ENCODE measurements at places on chromosomes 7 and 10. TPM values are rescaled to one million over a fixed set of nuclear protein-coding genes. Genes with fewer than 3 reads are reported as not detected.

RPEL1 gene
- total RNA-seq: 0.43 TPM

OR13A1 gene
- not detected for total RNA-seq

MYL10 gene
- total RNA-seq: not detected

DNA sequence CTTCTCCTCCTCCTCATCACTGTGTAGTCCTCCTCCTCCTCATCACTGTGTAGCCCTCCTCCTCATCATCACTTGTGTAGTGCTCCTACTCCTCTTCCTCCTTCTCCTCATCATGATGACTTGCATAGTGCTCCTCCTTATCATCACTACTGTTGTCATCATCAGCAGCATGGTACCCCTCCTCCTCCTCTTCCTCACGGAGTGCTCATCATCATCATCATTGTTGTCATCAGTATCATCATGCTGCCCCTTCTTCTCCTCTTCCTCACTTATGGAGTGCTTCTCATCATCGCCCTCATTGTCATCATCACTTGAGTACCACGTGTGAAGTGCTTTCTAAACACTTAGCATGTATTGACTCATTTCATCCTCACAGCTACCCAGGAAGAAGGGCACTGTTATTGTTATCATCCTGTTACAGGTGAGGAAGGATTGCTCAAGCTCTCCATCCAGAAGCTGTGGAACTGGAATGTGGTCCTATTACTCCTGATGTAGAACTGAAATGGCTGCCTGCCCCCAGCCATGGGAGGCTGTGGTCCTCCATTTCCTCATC, 122.8 kb upstream of the SHH start:
- DNase-seq: no peak

DNA sequence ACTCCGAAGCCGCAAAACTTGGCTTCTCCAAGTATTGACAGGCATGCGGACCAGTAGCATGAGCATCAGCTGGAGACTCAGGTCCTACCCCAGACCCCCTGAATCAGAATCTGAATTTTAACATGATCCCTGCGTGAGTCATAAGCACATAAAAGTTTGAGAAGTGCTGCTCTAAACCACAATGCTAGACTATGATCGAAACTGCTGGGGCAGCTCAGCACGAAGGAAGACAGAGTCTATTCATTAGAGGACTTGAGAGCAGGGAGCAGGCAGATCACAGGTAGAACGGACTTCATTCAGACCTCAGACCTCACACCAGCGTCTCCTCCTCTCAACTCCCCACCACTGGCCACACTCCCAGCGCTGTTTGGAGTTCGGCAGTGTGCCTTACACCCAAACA, 16.9 kb downstream of the CAMK2G start:
- DNase-seq: peak; percentile 36

GRCh38 chr7:138926241-138926612, 55.0 kb downstream of the KIAA1549 start:
- DNase-seq: no peak

- no peak for DNase-seq
These were observed 5.4 kb downstream of the IDI1 start for GRCh38 chr10:1043532-1043995.

ZCWPW1 gene
- 0.43 TPM for total RNA-seq

PLCE1 gene
- 0.32 TPM for total RNA-seq

GRCh38 chr7:154770962-154771361, 232.0 kb downstream of the PAXIP1 start:
- DNase-seq: no peak

- no peak for DNase-seq
These were observed 166.2 kb downstream of the RAPGEF5 start for GRCh38 chr7:22190736-22191135.

DNA sequence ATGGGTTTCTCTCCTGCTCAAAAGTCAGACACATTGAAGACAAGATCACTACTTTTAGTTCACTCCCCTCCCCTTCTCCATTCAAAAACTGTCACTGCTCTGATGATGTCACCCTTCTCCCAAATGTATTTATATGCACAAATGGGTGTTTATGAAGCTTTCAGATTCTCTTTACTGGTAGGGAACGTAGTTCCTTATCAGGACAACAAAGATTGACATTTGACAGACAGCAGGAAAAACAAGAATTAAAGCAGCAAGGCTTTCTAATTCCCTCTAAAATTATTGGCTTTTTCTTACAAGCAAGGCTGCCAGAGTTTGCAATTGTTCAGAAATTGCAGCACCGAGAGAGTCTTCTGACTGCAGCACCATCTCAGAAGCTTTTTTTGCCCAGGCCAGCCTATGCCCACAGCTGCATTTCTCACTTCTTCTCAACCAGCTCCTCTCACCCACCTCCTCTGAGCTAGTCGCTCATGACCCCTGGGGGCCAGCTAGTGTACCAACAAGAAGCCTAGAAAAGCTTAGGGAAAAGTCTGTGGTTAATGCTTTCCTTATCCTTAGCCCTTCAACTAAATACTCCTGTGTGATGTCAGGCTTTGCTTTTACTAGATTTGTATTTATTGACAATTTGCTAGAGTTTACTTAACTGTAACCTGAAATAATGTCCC, 265.1 kb downstream of the HTR7 start:
- DNase-seq: peak; percentile 91

GRCh38 chr7:75690121-75690523, 48.6 kb downstream of the HIP1 start:
- no peak for DNase-seq

CRHR2 gene
- total RNA-seq: not detected

GRCh38 chr7:130384841-130385599, 4.7 kb downstream of the CPA1 start:
- no peak for DNase-seq

DNA sequence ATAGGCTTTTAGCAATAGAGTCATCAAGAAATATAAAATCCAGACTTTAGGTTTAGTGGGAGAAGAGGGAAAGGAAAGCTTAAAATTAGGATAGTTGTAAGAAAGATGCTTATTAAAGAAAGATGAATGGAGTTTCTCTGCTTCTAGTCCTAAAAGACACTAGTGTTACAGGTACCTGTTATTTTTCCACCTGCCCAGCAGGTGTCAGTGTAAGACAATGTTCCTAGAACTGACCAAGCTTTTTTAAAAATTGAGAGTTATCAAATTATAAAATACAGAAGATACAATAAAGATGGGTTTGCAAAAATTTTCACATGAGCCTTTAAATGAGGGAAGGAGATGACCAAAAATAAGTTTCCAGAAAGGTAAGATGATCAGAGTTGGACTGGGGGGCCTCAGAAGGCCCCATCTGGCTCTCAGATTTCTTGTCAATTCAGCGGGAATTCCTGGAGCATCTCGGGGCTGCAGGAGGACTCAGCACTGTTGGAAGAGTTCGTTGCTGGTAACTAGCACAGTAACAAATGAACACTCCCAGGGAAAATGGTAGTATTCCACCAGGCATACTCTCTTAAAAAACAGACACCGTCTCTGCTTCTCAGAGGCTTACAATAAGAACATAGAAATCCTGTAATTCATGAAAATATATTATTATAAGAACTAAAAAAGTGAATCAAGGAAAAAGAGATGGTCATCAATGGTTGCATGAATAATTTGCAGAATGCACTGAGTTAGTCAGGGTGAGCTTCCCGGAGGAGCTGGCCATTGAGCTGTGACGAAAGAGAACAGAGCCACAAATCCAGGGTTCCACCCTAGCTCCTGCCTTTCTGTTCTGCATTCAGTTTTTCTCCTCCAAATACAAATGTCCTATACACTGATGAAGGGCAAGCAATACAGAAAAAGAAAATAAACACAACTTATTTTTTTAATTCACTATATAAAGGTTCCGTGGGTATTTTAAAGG, 71.8 kb upstream of the PIK3CG start:
- DNase-seq: peak; percentile 37

GRCh38 chr7:30681331-30681797, 892 bp downstream of the CRHR2 start:
- no peak for DNase-seq

- no peak for DNase-seq
These were observed 1.0 kb upstream of the NRP1 start for GRCh38 chr10:33335551-33335800.

DNA sequence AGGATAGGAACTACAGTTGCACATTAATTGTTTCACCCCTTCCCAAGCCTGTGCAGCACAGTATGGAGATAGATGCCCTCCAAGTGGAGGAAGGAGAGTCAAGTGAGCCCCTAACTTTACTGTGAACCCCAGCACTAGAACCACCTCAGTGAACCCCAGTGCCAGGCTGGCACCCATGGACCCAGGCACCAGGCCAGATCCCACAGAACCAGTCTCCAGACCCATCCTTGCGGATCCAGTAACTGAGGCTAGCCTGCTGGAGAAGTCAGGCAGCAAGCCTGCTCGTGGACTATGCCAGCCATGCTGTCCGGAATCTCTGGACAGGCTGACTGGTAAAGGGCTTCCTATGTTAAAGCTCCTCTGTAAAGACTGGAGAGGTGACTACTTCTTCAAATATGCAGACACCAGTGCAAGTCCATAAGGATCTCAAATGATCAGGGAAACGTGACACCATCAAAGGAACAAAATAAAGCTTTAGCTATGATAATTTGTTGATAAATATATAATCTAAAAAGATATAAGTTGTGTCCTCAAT, 27.7 kb downstream of the SHOC2 start:
- peak; percentile 17 for DNase-seq

- no peak for DNase-seq
These were observed 351.5 kb upstream of the SHH start for GRCh38 chr7:156163747-156164146.

DNA sequence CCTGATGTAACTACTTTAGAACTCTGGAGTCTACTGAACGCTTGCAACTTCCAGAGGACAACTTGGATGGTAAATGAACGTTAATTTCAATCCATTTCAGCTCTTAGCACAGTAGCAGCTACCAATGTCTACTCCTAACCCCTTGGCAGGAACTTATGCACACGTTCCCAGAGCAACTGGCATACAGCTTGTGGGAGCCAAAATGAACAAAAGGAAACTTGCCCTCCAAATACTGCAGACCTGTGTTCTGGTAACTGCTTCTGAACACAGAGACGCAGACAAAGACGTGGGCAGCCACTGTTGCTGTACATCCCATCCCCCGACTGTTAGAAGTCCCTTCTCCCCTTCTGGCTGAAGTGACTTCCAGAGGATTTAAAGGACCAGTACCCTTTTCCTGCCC, 61.3 kb downstream of the XPNPEP1 start:
- DNase-seq: no peak

DNA sequence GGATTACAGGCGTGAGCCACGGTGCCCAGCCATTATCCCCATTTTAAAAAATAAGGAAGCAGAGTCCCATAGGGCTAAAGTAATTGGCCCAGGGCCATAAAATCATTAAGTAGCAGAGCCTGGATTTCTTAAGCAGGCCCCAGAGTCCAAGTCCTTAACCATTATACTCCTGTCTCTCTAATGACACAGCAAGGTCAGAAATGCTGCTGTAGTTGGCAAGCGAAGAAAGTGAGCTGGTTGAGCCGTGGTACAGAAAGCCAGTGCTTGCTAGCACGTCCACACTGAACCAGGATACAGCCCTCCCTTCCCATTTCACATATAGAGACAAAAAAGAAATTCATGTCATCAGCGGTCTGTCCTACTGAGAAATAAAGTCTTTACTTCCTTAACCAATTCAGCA, 562.7 kb downstream of the GALNT17 start:
- no peak for DNase-seq

DNA sequence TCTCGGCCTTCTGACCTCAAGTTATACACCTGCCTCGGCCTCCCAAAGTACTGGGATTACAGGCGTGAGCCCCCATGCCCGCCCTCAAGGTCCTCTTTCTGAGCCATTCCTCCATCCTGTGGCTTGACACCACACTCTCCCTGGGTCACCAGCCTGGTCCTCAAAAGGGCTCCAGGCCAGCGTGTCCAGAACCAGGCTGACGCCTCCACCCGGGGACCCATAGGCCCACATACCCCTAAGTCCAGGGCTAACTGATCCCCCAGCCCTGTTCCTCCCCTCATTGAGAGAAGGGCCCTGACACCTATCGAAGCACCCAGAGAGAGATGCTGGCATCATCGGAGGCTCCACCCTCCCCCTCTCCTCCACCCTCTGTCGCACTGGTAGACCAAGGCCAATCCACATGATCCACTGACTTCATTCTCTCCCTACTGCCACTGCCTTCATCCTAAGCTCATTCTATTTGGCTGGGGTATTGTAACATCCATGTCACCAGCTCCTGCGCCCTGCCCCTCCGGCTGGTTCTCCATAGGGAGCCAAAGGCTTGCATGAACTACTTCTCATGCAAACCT, 46.7 kb downstream of the TMEM270 start:
- no peak for DNase-seq

- no peak for DNase-seq
These were observed 38.8 kb downstream of the OGDH start for GRCh38 chr7:44645254-44645653.

MALRD1 gene
- total RNA-seq: 1.7 TPM

VWDE gene
- total RNA-seq: not detected

GRCh38 chr7:1150400-1151002, 9.5 kb downstream of the ZFAND2A start:
- DNase-seq: no peak

- no peak for DNase-seq
These were observed 72.8 kb downstream of the BICC1 start for GRCh38 chr10:58585435-58585834.

RBM48 gene
- 9.9 TPM for total RNA-seq

SPDYE9 gene
- total RNA-seq: not detected

CTAGE4 gene
- 0.43 TPM for total RNA-seq

Measured in fibroblast of villous mesenchyme (primary cell).